ENCODE measurements at places on chromosomes 11 and 22.

GRCh38 chr11:124868331-124869274, 3.4 kb downstream of the ROBO3 start:
- H3K27ac ChIP-seq, result no peak overlapping the region
- no peaks in the 10 kb centered on the region for H3K36me3 ChIP-seq
- peak overlapping the region; percentile 46 for H3K4me3 ChIP-seq

- H3K36me3 ChIP-seq, result no peaks in the 10 kb centered on the region
- H3K4me1 ChIP-seq, result peaks cover 5% of the 10 kb centered on the region
- H3K4me3 ChIP-seq, result no peak overlapping the region
- 0 out of 2 replicates have a peak, but pooled peaks cover 3% of the 10 kb centered on the region for H3K27me3 ChIP-seq
- no peak overlapping the region for H3K27ac ChIP-seq
- no peak for DNase-seq
Observed at GRCh38 chr11:20249796-20250195, 89.5 kb upstream of the DBX1 start.

GRCh38 chr11:11987503-11988022, 20.9 kb downstream of the DKK3 start:
- no peaks in the 10 kb centered on the region for H3K27me3 ChIP-seq
- H3K4me3 ChIP-seq, result no peak overlapping the region
- H3K27ac ChIP-seq, result no peak overlapping the region
- no peaks in the 10 kb centered on the region for H3K36me3 ChIP-seq

DNA sequence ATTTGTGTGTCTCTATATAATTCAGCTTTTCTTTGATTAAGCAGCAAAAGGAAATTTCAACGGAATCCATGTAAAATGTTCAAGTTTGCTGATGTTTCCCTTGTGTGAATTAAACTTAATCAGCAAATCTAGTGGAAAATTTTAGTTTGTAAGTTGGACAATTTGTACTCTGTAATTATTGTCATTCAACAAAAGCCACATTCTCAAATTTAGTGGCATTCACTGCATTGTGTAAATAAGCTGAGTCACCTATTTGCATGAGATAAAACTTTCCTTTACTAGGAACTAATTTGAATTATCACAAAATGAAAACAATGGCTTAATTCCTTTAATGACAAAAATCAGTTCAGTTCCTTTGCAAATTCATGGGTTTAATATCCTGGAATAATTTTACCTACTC, 784.2 kb upstream of the CCDC179 start:
- no peaks in the 10 kb centered on the region for H3K27me3 ChIP-seq
- H3K4me3 ChIP-seq, result no peak overlapping the region
- no peaks in the 10 kb centered on the region for H3K4me1 ChIP-seq
- no peaks in the 10 kb centered on the region for H3K36me3 ChIP-seq
- DNase-seq, result no peak

GRCh38 chr11:37110385-37110784, 512.3 kb upstream of the RAG2 start:
- no peaks in the 10 kb centered on the region for H3K27me3 ChIP-seq
- H3K36me3 ChIP-seq, result no peaks in the 10 kb centered on the region
- H3K27ac ChIP-seq, result no peak overlapping the region
- no peaks in the 10 kb centered on the region for H3K4me1 ChIP-seq

GRCh38 chr11:10699072-10699471, 5.5 kb upstream of the IRAG1 start:
- H3K4me3 ChIP-seq, result no peak overlapping the region
- no peak for DNase-seq
- H3K4me1 ChIP-seq, result no peaks in the 10 kb centered on the region
- no peaks in the 10 kb centered on the region for H3K36me3 ChIP-seq

DNA sequence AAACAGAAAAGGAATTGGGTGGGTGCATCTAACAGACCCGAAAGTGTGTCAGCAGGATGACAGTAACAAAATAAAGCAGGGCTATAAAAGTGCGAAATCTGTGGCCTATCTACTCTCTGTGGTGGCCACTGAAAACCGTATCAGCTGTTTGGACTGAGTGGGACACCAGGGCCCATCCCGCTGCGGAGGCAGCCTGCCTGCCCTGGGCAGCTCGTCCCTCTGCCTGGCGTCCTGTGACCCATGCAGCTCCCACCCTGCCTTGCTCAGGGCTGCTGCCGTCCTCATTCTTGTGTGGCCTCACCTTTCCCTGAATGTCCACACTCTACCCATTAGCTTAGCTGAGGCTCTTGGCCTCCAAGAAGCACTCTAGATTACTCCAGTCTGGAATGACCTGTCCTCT, 30.4 kb downstream of the CARS1 start:
- no peaks in the 10 kb centered on the region for H3K4me1 ChIP-seq
- H3K4me3 ChIP-seq, result no peak overlapping the region
- no peaks in the 10 kb centered on the region for H3K27me3 ChIP-seq
- peaks cover 10% of the 10 kb centered on the region for H3K36me3 ChIP-seq
- DNase-seq, result no peak
- H3K27ac ChIP-seq, result no peak overlapping the region

DNA sequence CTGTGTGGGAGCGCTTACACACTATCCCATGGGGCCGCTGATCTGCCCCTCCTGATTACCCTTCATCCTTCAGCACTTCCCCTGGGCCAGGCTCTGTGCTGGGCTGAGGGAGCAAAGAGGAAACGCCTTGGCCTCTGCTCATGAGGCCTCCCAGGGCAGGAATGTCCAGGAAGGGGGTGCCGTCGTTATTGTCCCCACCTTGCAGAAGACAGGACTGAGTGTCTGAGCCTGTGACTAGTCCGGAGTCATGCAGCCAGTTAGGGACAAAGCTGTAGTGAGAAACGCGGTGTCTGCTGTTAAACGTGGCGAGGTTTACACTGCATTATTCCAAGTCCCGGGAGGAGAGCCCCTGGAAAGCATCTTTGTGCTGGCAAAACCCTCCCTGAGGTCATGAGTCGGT, 160.0 kb downstream of the TRIM29 start:
- H3K27me3 ChIP-seq, result no peaks in the 10 kb centered on the region
- H3K4me1 ChIP-seq, result peaks cover 10% of the 10 kb centered on the region
- DNase-seq, result no peak
- no peak overlapping the region for H3K27ac ChIP-seq
- H3K4me3 ChIP-seq, result no peak overlapping the region

DNA sequence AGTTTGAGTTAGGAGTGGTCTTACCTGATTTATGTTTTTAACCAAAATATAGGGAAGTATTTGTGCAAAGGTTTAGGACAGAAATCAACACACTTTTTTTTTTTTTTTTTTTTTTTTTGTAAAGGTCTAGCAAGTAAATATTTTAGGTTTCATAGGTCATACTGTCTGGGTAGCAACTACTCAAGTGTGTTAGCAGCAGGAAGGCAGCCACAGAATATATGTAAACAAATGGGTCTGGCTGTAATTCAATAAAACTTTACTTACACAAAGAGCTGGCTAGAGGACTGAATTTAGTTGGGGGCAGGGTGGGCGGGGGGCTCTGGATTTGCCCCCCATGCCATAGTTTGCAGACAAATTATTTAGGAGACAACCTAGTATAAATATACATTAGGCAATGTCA, 510.4 kb downstream of the NELL1 start:
- H3K4me1 ChIP-seq, result no peaks in the 10 kb centered on the region
- H3K27me3 ChIP-seq, result no peaks in the 10 kb centered on the region
- no peak overlapping the region for H3K4me3 ChIP-seq
- no peak overlapping the region for H3K27ac ChIP-seq

DNA sequence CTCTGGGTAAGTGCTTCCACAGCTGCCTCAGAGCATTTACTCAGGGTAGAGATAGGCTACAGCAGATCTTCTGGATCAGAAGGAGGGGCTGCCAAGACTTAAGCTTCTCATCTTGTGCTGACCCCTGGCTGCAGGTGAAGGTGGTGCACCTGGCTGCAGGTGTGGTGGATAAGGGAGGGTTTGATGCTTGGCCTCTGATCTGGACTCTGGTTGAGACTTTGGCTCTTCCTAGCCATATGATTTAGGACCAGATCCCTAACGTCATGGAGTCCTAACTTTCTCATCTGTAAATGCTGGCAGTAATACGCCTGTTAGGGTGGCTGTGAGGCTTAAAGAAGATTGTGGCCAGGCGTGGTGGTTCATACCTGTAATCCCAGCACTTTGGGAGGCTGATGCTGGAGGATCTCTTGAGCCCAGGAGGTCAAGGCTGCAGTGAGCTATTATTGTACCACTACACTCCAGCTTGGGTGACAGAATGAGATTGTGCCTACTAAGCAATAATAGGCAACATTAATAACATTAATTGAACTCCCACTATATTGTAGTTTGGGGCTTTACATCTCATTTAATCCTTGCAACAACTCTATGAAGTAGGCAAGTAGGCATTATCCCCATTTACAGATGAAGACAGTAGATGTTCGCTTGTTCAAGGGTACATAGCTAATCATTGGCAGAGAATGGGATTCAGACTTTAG, 10.7 kb downstream of the DTX4 start:
- no peaks in the 10 kb centered on the region for H3K27me3 ChIP-seq
- DNase-seq, result peak; percentile 79
- H3K27ac ChIP-seq, result no peak overlapping the region
- peaks cover 11% of the 10 kb centered on the region for H3K36me3 ChIP-seq
- no peak overlapping the region for H3K4me3 ChIP-seq
- H3K4me1 ChIP-seq, result no peaks in the 10 kb centered on the region

- no peak overlapping the region for H3K27ac ChIP-seq
- no peak overlapping the region for H3K4me3 ChIP-seq
- DNase-seq, result no peak
Observed at GRCh38 chr11:108713076-108713790, 48.4 kb downstream of the DDX10 start.

GRCh38 chr22:45434981-45435380, 21.5 kb downstream of the RIBC2 start:
- DNase-seq, result no peak

DNA sequence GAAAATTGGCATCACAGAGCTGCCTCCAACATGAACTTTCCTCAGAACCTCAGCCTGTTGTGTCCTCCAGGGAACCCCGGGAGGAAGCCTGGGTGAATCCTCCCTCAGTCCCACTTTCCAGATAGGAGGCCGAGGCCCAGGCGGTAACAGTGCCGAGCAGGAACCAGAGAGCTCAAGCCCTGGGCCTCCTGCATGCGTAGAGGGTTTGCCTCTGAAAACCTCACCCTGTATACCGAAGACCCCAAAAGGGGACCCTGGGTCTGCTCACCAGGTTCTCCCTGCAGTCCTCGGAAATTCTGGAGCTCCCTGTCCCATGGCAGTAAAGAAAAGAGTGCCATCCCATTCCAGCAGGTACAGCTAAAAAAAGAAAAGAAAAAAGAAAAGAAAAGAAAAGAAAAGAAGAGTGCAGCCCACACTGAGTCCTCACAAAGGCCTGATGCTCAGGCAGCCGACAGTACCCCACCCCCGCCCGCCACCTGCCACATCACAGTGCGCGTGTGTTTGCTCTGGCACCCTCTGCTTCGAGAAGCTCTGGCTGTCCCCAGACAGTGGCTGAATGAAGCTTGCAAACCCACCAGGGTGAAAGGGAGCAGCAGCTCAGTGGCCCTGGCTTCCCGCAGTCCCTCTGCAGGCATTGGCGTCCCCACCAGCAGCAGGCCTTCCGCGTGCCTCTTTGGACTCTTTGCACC, 28.4 kb upstream of the FADD start:
- H3K4me3 ChIP-seq, result no peak overlapping the region
- H3K27ac ChIP-seq, result no peak overlapping the region
- no peak for DNase-seq
- no peaks in the 10 kb centered on the region for H3K27me3 ChIP-seq

- H3K4me3 ChIP-seq, result peak overlapping the region; percentile 69
- peaks cover under 1% of the 10 kb centered on the region for H3K4me1 ChIP-seq
- no peak overlapping the region for H3K27ac ChIP-seq
- H3K36me3 ChIP-seq, result peaks cover 18% of the 10 kb centered on the region
- DNase-seq, result no peak
- H3K27me3 ChIP-seq, result no peaks in the 10 kb centered on the region
Observed at GRCh38 chr11:67442504-67443404, 522 bp downstream of the CORO1B start.

GRCh38 chr11:123065621-123066020, 3.7 kb upstream of the HSPA8 start:
- no peak for DNase-seq
- no peaks in the 10 kb centered on the region for H3K27me3 ChIP-seq
- no peaks in the 10 kb centered on the region for H3K4me1 ChIP-seq
- no peak overlapping the region for H3K4me3 ChIP-seq
- no peak overlapping the region for H3K27ac ChIP-seq
- peaks cover 5% of the 10 kb centered on the region for H3K36me3 ChIP-seq

DNA sequence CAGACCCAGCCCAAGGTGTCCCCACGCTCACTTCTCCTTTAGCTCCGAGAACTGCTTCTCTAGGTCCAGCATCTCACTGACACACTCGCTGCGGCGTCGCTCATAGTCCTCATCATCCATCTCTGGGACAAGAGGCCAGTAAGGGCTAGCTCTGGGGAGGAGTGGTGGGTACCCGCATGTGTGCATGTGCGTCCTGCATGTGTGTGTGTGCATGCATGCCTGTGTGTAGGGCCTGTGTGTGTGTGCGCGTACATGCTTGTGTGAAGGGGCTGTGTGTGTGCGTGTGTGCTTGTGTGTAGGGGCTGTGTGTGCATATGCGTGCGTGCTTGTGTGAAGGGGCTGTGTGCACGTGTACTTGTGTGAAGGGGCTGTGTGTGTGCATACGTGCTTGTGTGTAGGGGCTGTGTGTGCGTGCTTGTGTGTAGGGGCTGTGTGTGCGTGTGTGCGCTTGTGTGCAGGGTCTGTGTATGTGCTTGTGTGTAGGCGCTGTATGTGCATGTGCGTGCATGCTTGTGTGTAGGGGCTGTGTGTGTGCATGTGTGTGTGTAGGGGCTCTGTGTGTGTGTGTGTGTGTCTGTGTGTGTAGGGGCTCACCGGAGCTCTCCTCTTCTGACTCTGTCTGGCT, 3.3 kb downstream of the BRMS1 start:
- H3K27ac ChIP-seq, result no peak overlapping the region
- peaks cover 12% of the 10 kb centered on the region for H3K36me3 ChIP-seq
- no peak overlapping the region for H3K4me3 ChIP-seq
- H3K27me3 ChIP-seq, result no peaks in the 10 kb centered on the region
- no peaks in the 10 kb centered on the region for H3K4me1 ChIP-seq
- DNase-seq, result no peak

- H3K4me3 ChIP-seq, result no peak overlapping the region
- no peak overlapping the region for H3K27ac ChIP-seq
- no peaks in the 10 kb centered on the region for H3K27me3 ChIP-seq
Observed at GRCh38 chr11:3089236-3090061, 32.2 kb upstream of the CARS1 start.

DNA sequence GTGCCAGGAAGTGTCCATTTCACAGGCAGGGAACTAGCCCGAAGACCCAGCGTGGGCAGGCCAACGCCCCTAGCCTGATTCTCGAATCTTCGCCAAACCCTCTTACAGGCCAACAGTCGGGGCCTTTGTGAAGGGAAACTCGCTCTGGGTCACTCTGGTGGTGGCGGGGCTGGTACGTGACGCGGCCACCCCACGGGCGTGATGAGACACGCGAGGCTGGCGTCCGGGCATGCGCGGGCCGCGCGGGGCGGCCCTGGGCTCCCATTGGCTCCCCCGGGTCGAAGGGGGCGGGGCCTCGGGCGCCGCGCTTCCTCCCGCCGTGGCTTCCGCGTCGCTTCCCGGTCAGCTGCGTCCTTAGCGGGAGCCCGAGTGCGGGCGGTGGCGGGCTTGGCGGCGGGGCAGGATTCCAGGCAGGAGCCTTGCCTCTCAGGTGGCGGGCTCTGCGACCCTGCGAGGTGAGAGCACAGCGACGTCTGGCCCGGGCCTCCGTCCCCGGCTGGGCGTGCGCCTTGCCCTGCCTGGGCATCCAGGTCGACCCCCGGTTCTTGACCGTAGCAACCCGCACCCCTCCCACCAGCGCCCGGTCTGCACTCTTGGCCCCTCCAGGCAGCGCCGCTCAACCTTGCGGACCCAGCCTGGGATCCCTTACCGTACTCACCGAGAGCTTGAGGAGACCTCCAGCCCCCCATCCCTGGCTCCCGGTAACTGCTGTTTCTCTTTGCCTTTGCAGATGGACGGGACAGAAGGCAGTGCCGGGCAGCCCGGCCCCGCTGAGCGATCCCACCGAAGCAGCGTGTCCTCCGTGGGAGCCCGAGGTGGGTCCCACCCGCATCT, at the start of gene FRMD8:
TSS of gene FRMD8 (plus strand) at position 331 of the 834 bp plus-strand sequence. CDS start at position 731, 400 bp downstream.
- no peak within 1 kb of the TSS for H3K27ac ChIP-seq
- no peaks in the 10 kb centered on the region for H3K27me3 ChIP-seq
- H3K36me3 ChIP-seq, result no peaks in the 10 kb centered on the region

Measured in H1 (cell line).